T follicular helper cell (primary cell): ENCODE measurements at places on chromosomes 7 and 10.

DNA sequence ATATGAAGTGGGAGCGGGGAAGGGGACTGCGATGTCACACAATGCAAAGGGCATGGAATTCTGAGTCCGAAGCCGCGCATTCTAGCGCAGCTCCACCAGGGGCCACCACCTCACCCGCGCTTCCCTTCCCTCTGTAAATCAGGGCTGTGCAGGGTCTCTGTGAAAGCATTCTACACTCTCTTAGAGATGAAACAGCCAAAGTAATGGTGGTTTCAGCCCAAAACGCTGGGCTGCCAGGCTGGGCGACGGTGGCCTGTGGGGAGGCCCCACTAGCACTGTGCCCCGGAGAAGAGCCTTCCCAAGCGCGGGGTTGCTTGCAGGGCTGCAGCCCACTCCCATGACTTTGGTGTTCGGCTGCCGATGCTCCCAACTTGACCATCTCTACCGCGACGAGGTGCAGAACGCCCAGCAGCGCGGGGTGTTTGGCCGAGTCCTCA, 11.4 kb downstream of the ATG9B start:
- DNase-seq = no peak

GRCh38 chr10:111648046-111648445, 535.5 kb downstream of the GPAM start:
- DNase-seq = no peak

DNA sequence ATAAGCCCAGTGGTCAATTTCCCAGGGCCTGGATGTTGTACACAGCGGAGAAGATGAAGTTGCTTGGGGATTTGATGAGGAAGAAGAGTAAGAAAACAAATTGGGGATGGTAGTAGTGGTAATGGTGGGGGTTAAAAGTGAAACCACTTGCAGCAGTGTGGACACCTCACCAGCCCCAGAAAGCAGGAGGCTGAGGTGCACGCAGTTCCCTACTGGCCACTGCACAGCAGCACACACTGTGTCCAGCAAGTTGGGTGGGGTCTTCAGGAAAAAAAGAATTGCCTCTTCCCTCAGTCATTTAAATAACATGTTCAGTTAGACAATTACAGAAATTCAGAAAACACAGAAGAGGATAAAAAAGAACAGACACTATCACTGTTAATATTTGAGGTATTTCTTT, 96.6 kb downstream of the TAX1BP1 start:
- DNase-seq = no peak

DNA sequence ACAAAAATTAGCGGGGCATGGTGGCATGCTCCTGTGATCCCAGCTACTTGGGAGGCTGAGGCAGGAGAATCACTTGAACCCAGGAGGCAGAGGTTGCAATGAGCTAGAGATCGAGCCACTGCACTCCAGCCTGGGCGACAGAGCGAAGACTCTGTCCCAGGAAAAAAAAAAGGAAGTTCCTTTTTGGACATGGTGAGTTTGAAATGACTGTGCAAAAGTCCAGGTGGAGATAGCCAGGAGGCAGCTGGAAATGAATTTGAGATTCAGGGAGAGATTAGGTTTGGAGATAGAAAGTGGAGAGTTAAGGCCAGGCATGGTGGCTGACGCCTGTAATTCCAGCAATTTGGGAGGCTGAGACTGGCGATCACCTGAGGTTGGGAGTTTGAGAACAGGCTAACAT, 139.1 kb downstream of the MARCHF5 start:
- no peak for DNase-seq

DNA sequence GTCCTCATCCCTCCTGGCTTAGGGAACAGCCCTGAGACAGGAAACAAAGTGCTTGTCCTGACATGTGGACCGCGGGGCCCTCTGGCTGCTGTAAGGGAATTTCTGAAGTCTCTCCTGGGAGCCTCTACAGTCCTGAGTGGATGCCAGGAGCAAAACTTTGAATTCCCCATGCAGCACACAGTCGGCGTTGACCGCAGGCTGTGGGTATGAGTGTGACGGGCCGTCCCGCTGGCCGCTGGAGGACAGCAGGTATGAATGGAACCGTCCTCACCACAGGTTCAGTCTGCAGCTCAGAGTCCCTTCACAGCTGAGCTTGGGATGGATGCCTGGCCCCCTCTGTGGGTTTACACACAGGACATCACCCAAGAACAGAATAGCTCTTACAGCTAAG, 94.9 kb downstream of the GPR26 start:
- DNase-seq = no peak

DNA sequence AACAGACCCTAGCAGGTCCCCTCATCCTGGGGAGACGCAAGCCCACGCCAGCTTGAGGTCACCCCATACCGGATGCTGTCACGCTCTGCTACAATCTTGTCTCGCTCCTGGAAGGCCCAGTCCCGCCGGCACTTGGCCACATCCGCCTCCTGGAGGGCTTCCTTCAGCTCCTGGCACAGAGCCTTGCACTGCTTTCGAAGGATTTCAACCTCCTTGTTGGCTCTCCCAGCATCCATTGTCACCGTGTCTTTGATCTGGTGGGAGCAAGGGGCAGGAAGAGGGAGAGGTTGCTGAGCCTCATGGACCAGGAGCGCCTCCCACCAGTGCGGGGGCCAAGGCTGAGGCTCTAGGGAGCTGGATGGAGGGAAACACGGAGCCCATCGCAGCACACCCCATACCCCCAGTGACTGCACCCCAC, 90.9 kb downstream of the DLG5 start:
- DNase-seq = no peak

- DNase-seq = no peak
Measured at GRCh38 chr10:62045765-62046521, 144.4 kb downstream of the ARID5B start.

- DNase-seq = no peak
Measured at GRCh38 chr7:128755075-128755818, 16.1 kb downstream of the CALU start.
